GM23338 (cell line): ENCODE measurements at places on chromosomes 7 and 10.
A peak's percentile ranks its signal among the peaks of the same experiment; 100 is the strongest.

DNA sequence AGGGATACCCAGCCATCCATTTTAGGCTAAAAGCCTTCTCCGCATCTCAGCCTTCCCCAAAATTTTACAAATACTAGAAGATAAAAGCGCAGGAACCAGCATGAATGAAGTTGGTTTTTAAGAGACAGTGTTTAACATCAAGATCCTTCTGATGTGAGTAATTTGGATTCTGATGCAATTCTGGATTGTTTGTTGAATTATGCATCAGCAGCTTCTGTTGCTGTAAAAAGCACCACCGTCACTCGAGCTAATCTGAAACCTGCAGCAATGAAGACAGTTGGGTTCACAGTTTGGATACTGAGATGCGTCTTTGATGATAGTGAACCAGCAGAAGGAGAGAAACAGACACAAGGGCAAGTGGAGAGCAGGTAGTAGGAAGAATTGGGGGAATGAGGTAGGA is 179.2 kb downstream of the PLXNA4 start:
- DNase-seq: no peak

GRCh38 chr7:95993380-95993779 is 221.0 kb downstream of the DYNC1I1 start:
- no peak for DNase-seq

DNA sequence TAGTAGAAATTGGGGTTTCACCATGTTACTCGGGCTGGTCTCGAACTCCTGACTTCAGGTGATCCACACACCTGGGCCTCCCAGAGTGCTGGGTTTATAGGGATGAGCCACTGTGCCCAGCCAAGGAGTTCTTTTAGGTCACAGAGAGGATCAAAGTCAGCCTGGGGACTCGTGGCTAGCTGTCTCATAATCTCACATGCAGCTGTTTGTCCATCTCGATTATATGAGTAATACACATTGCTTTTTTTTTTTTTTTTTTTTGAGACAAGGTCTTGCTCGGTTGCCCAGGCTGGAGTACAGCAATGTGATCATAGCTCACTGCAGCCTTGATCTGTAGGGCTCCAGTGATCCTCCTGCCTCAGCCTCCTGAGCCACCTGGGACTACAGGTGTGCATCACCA is 2.2 kb downstream of the IFT22 start:
- DNase-seq: no peak

- no peak for DNase-seq
Observed at GRCh38 chr10:69374242-69374641, 42.5 kb downstream of the TACR2 start.

- DNase-seq: peak; percentile 49
Observed at GRCh38 chr10:68721673-68722335, 765 bp downstream of the CCAR1 start.

DNA sequence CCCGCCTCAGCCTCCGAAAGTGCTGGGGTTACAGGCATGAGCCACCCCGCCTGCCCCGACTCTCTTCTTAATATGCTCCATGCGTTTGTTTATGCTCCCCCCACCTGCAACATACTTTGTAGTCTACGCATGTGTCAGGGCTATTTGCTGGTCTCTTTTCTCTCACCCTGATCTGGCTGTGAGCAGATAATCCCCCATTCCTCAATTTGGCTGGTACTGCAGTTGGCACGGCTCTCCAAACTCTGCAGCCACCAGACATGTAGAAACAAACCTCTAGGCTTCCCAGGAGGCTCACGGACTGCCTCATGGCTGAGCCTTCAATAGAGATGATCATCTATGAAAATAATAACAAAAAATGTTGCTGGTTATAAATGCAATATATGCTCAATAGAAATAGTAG is 540.3 kb upstream of the GALNT17 start:
- DNase-seq: no peak

GRCh38 chr7:84924353-84924752 is 262.5 kb downstream of the SEMA3D start:
- no peak for DNase-seq

DNA sequence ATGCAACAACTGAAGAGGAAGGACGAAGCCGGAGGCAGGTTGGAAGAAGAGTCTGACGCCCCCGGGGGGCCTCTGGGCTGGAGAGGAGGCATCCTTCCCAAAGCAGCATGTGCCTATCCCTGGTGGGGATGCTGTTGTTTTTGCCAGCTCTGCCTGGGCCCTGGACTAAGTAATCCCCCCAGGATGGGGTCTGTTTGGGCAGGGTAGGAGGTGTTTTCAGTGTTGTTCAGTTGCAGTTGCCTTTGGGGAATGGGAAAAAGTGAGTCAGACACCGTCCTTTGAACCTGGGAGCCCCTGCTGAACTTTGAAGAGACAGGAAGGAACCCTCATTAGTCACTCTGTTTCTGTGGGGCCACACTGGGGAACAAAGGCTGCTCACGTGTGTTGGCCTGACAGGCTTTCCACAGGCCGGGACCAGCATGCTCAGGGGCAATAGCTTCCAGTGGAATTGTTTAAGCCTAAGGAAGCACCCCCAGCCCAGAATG is 35.2 kb upstream of the GDF10 start:
- DNase-seq: no peak

GRCh38 chr7:44431091-44431608 is 59.3 kb downstream of the NUDCD3 start:
- peak; percentile 69 for DNase-seq

DNA sequence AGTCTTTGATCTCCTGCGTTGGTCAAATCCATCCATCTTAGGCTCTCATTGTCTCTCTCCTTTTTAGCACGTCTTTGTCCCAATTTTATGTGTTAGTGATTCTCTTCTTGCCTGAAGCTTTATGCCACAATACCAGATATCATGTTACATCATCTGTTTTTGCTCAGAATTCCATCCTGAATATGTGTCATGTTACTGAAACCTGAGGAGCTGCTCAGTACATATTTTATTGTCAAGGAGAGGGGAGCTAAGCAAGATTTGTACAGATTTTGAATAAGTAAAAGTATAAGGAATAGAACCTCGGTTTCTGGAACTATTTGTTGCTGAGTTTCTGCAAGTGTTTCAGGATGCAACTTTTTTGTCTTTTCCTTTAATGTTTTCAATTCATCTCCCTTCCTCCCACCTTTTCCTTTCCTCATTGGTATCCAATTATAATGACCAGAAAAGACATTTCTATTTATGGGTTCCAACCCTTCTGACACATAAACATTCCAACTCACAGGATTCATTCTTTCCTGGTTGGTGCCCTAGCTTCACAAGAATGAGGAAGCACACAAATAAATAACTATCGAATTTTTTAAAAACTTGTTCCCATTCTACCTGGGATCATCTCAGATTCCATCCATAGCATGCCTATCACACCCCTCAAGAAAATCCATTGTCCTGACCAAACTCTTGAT is 291.8 kb downstream of the CRPPA start:
- DNase-seq: no peak

DNA sequence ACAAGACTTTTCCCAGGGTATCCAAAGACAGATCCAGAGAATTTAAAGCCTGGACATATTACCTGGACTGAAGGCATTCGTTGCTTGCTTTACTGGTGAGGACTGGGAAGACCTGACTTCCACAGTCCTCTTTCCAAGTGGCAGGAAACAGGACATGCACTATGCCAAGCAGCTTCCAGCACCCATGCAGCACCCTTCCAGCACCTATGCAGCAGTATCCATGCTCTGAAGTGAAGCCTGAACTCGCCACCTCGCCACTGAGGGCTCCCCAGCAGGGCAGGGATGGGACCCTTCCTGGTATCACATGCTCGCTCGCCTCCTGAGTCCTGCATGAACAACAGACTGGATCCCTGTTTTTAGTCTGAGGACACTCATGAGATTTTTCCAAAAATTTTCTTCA is 189.9 kb upstream of the KLF14 start:
- DNase-seq: no peak

DNA sequence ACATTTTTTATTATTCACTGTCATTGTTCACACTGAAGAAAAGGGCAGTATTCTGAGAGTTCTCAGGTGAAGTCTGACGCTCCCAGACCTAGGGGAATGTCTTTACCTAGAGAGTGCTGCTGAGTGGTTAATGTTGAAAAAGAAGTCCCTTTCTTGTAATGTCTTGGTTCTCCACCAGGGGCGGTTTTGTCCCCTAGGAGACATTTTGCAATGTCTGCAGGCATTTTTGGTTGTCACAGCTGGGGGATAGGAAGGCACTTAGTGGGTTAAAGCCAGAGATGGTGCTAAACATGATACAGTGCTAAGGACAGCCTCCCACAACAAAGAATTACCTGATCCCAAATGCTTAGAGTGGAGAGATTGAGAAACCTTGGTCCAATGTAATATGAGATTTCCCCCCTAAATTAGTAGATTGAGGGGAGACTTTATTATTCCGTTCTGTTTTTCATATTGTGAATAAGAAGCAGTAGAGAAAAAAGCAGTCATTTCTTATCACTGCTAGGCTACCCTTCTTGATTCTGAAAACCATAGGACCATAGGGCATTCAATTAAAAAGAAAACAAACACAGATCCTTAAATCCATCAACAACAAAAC is 13.1 kb downstream of the UMAD1 start:
- DNase-seq: peak; percentile 92

DNA sequence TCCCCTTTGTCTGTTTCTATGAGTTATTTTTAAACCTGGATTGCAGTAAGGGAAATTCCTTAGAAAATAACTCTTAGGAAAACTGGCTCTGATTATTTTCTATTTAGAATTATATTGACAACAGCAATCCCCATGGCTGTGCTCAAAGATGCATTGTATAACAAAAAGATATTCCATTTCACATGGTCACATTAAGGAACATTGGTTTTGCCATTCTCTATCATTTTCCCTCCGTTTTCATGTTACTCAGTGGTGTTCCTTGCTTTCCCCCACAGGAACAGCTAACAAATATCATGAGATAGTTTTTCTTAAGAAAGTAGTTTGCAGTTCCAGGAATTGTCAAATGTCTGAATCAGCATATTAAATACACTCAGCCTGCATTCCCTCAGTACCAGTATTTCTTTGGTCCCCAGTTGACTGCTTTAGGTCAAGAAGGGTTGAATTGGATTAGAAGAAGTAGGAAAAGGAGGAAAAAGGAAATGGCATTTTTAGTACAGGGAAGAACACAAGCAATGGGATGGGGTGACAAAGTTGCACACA is 436.7 kb downstream of the TNS3 start:
- DNase-seq: no peak

DNA sequence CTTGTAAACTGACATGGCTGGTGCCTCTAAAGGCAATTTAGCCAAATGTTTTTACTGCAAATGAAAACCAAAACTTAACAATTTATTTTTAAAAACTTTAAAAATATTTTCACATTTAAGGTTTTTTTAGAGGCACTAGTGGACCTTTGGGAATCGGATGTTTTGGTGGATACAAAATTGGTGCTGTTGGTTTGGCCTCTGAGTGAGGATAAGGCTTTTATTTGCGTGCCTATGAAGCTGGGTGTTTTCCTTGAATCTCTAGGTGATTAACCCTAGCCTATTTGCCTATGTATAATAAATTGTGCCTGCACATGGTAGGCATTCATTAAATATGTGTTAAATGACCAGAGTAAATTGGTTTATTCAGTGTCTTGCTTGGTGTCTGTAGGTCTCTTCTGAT is 2.9 kb upstream of the SGCE start:
- no peak for DNase-seq

DNA sequence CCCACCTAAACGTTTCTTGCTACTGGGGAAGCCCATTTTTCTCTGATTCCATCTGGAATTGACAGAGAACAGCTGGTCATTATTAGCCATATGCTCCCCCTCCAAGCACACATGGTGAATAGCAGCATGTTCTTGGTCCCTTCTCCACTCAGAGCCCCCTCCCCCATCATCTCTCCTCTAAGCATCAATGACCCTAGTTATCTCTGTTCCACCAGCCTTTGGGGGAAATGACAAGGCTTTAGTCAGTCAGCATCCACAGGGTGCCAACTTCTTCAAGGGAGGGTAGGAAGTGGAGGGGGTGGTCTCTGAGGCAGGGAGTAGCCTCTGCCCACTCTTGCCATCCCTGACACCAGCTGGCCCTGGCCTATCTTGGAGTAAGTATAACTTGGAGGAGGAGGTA is 163.1 kb downstream of the UBE2H start:
- DNase-seq: no peak

DNA sequence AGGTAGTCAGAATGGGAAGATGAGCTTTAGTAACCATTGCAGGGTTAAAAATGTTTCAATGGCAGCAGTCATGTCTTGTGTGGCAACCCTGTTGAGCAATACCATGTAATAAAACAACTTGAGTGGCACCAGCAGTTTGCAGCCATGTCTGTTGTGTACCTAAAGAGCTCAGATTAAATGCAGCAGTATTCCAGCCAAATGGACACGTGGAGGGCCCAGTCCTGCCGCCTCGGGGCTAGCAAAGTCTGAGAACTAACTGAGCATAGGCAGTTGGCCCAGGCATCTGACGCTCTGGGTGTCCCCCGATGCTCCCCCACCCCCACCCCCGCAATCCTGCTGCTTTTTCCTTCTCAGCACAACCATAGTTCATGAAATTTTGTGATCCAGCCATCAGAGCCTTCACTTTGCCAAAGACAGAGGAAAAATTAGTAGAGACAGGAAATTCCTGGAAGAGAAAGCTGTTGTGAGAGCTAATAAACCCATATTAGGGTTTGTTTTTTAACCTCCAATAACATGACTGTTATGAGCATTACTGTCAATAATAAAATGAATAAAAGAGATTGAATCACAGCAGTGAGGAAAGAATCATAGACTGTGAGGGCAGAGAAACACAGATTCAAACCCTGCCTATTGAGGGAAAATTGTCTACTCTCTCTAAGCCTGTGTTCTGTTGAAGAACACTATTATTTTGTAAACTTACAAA is 220.6 kb upstream of the RHOBTB1 start:
- no peak for DNase-seq

DNA sequence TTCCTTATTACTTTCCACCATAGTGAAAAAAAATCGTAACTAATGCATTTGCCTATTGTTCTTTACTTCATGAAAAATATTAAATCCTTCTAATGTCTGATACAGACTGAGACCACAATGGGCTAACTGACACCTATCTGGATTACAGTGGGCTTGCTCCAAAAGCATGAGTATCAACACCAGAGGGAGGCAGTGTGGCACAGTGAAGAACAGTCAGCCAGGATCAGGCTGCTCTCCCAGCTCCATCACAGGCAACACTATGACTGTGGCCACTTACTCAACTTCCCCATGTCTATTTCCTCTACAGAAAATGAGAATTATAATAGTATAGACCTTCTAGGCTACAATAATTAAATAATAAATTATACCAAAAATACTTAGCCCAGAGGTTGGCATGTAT is 97.2 kb downstream of the SLC25A13 start:
- peak; percentile 55 for DNase-seq

DNA sequence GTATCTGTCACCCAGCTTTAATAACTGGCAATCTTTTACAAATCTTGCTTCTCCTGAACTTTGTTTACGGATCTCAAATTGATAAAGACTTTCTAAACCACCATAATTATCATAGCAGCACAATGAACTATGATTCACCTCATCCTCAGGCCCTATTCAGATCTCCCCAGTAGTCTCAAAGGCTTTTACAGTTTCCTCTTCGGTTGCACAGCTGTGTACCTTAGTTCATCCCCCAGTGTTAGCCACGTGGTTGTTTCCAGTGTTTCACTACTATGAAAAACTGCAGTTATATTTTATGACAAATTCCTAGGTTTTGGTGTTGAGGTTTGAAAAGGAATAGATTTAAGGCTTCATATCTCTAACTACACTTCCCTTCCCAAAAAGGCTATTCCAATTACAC is 24.9 kb downstream of the PAXIP1 start:
- DNase-seq: no peak
